ENCODE measurements at places on chromosomes 11 and 22.

- DNase-seq: no peak
Observed at GRCh38 chr11:104957280-104957679, 11.1 kb downstream of the CASP4 start.

- peak; percentile 20 for DNase-seq
Observed at GRCh38 chr11:132858223-132858622, 674.1 kb downstream of the OPCML start.

GRCh38 chr11:70048279-70049024, 29.7 kb upstream of the ANO1 start:
- DNase-seq: peak; percentile 24

DNA sequence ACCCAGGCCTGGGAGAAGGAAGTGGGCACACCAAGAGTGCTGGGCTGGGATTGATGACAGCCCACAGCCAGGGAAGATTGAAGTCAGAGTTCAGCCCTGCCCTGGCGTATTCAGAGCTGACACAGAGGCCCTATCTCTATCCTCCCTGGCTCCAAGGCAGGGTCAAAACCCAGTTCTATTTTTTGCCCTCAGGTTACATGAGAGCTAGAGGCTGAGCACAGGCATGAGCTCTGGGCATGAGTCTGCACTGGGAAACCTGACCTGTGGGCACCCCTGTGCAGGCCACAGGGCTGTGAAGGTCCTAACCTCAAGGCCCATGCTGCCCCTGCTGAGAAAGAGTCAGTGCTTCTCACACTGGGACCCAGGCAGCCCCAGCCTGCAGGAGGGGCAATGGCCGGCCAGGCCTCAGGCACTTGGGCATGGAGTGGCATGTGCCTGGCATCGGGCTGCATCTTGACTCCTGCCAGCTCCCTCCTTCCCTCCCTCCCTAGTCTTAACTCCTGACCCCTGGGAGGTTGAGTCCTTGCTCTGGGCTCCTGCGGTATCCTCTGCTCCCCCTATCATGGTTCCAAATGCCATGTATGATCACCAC, 5.4 kb downstream of the SLC35E4 start:
- DNase-seq: no peak

DNA sequence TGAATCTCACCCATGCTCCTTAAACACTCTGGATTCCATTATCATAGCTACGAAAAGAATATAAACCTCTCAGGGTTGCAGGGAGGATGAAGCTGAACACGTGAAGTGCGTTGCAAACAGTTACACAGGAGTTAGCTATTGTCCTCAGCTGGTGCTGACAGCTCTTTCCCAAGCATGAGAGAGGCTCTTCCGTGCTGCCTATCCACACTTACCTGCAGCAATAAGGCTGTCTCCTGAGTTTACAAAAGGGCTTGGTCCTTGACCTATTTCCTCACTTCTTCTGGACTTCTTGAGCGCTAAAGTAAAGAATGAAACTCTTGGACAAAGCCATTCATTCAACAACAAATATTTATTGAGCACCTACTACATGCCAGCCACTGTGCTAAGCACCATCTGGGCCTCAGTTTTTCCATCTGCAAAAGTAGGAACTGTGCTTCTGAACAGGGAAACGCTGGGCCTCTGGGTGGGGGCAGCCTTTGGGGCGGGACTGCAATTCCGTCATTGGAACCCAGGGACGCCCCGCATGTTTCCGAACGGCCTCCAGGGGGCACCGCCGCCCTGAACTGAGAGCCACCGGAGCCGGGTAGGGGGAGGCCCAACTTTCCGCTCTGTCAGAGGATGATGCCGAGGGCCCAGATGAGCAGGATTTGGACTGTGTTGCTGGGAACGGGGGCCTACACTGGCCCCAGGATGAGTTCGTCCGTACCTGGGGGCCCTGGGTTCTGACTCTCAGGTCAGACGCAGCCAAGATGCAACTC, 651 bp upstream of the ARL2 start:
- DNase-seq: peak; percentile 93

- no peak for DNase-seq
Observed at GRCh38 chr22:26892166-26893041, 235.0 kb downstream of the MIAT start.

- no peak for DNase-seq
Observed at GRCh38 chr11:1921574-1922141, 2.2 kb downstream of the TNNT3 start.

DNA sequence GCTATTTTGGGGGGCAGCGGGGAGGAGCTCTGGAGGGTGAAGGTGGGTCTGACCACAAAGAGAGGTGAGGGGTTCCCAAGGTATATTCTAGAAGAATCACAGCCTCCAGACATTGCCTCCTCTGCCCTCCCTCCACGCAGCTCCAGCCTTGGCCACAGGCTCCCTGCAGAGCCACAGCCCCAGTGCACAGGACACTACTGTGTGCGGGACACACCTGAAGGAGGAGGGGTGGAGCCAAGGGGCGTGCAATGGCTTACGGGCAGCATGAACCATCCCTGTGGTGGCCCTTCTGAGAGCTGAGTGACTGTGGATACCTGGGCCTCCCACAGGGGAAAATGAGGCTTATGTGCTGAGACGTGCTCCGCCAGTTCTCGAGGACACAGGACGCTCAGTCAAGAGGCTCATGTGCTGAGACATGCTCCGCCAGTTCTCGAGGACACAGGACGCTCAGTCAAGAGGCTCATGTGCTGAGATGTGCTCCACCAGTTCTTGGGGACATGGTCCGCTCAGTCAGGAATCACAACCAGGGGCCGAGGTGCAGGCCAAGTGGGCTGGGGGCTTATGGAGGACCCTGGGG, 417.3 kb downstream of the SHANK2 start:
- DNase-seq: no peak

GRCh38 chr11:116695657-116696254, 77.0 kb downstream of the BUD13 start:
- no peak for DNase-seq

DNA sequence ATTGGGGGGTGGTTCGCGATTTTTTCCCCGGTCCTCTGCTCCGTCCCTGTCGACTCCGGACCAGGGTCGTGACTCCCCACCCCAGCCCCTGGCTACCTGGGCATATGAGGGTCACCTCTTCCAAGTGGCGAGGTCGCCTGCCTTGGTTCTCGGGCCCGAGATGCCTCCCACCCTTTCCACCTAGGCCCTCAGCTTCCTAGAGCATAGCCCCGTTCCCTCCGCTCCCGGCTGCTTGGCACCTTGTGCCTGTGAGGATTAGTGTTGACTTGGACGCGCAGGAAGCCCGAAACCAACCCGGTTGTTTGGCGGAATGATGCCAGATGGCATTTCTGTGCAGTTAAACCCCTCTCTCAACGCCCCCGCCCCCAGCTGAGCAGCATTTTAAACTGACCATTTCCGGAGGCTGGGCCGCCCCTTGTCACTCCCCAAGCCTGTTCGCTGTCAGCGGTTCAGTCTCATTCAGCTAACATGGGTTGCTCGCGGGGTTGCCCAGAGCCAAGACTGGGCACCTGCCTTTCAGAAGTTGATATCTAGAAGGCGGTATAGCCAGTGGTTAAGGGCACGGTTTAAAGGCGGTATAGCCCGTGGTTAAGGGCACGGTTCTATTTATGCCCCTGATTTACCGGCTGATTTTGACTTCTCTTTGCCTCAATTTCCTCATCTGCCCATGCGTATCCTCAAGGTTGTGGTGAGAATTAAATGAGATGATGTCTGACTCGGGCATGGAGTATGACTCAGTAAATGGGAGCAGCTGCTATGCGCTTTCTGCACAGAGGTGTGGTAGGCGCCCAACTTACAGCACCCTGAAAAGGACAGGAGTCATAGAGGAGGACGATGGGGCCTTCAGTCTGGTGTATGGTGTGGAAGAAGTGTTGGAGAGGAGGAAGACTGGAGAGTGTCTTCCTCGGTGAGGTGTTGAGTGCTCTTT, 639 bp downstream of the INCENP start:
- DNase-seq: peak; percentile 28

GRCh38 chr22:27571463-27572277, 229.9 kb downstream of the MN1 start:
- no peak for DNase-seq

GRCh38 chr11:61011950-61012736, 40.7 kb downstream of the CD6 start:
- no peak for DNase-seq

GRCh38 chr11:74434528-74434927, 32.8 kb downstream of the KCNE3 start:
- DNase-seq: no peak

GRCh38 chr11:131914361-131914774, 544.0 kb downstream of the NTM start:
- DNase-seq: no peak

DNA sequence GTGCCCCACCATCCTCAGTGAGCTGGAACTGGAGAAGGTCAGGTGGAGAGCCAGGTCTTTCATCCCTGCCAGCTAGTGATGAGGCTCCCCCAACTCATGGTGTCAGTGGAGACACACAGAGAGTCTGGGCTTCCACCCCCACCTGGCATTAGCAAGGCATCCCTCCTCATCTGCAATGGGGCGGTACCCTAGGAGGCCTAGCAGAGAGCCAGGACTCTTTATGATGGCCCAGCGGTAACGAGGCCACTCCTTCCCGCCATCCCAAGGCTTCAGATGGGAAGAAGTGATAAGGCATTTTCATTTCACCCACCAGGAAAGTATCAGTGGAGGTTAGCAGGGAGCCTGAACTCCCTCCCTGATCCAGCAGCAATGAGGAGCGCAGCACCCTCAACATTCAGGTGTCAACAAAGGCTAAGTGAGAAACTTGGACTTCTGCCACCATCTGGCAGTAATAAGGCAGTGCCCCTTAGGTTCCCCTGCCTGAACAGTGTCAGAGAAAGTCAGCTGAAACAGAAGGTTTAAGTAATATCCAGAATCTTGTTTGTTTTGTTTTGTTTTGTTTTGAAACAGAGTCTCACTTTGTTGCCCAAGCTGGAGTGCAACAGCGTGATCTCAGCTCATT, 40.5 kb upstream of the FBLN1 start:
- no peak for DNase-seq

- DNase-seq: no peak
Observed at GRCh38 chr11:63761188-63761587, 7.4 kb downstream of the ZFTA start.

GRCh38 chr11:66607126-66607834, 9.2 kb upstream of the RBM14 start:
- no peak for DNase-seq

- DNase-seq: no peak
Observed at GRCh38 chr11:72711141-72711540, 36.9 kb upstream of the PDE2A start.

DNA sequence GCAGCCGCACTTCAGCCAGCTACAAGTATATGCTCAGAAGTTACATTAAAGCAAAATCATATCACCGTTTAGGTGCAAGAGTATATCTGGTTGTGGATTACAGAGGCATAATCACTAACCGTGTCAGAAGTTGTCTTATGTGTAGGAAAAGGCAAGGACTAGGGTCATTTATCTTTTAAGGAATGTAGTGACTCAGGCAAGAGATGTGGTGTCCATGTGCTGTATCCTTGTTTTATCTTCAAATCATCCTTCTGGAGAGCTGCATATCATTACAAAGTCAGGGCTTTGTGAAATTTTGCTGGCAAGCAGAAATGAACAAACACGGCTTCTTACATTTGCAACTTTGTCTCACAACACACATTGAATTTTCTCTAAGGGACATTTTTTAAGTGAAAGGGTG, 12.7 kb upstream of the CHORDC1 start:
- DNase-seq: no peak

DNA sequence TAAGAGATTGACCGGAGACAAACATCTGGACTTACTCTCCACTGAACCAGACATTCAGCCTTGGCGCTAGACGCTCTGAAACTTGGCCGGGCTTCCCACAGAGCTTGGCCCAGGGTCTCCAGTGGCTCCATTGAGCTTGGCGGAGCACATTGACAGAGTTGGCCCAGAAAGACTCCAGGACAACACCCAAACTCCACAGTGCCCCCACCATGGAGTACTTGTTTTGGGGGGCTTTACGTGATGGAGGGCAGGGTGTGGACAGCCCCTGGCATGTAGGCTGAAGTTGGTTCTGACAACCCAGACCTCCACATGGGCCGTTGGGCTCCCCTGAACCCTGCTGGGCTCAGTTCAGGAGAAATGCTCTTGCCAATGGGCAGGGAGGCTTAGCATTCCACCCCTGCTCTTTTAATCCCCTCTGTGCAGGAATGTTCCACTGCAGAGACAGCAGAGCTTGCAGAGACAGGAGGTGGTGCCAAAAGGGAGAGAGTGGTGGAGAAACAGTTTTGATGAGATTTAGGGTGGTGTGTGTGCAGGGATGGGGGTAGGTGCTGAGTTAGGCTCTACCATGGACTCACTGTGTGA, 102.4 kb upstream of the TIMP3 start:
- DNase-seq: no peak

DNA sequence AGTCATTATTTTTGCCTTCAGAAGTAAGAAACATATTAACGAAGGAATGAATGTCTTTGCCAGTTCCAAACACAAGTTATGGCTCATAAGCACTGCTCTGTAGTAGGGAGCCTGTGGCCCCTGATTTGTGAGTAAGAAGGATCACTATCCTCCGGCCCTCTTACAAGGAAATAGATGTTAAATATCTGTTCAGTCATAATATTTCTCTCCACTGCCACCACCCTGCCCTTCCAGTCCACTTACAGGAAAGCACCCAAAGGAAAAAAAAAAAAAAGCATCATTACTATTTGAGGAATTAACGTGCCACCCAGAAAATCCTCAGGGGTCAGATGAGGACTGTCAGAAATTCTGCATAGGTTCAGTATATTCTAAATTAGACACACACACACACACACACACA, 123.4 kb downstream of the ETS1 start:
- no peak for DNase-seq

DNA sequence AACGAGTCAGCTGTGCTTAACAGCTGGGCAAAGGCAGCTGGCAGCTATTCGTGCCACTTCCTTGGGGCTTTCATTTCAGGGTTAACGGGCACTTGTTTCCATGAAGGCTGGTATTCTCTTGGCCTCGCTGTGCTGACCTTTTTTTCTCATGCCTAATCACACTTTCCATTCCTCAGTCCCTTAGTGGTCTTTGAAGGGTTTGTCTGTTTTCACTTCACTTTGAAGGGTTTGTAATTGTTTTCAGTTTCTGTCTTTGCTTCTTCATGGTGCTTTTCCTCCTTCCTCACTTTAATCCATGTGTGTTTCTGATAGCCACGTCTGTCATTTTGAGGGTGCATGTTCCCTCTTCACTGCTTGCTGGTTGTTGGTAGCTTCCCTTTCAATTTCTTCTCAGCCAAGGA, 24.6 kb downstream of the PPIL2 start:
- no peak for DNase-seq

DNA sequence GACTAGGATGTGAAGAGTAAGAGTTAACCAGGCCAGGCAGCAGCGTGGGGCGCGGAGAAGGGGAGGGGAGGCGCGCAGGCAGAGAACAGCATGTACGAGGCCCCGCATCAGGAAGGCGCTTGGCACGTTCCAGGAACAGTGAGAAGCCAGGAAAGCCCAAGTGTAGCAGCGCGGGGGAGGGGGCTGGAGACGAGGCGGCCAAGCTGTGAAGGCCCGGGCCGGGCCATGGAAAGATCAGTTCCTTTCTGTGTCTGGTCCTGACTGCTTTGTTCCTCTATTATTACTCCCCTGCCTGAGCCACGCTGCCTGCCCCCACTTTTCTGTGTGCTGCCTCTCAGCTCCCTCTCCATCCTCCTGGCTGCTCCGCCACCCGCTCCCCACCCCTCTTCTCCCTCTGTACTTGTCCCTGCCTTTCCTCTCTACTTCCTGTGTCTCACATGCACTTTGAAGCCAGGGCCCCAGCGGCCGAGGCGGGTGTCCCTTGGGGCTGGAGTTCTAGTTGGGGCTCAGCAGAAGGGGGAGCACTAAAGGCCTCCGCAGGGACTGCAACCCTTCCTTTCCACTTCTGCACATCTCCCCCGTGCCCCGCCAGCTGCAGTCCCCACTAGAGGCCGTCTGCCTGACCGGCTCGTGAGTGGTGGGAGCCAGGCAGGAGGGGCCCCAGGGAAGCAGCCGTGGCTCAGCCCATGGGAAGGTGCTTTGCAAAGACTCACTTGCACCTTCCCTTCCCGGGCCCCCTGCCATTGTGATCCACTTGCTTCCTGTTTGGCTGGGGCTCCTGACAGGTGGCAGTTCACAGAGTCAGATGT, 63.7 kb downstream of the PRDM11 start:
- peak; percentile 71 for DNase-seq

All from endothelial cell (in vitro differentiated cells).